ENCODE measurements at places on chromosomes 4 and X. TPM values are rescaled to one million over a fixed set of nuclear protein-coding genes. Genes with fewer than 3 reads are reported as not detected.

GRCh38 chr4:123676890-123677229 is 280.3 kb downstream of the SPRY1 start:
- peak; percentile 34 for DNase-seq

DNA sequence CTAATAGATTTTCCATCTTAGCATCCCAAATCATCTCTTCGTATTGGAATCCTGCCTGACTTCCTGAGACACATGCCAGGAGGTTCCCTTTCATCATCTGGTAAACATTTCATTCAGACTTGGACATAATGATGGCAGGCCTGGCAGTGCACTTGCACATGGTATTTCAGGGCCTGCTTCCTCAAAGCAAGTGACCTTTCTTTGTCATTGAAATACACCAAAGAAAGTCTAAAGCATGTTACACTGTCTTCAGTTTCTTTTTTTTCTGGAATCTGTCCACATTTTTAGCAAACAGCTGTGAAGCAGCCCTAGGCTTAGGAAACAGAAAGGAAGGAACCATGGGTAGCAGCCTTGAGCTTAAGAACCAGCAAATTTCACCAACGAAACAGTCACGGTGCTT is 205.9 kb upstream of the VCX start:
- no peak for DNase-seq

DNA sequence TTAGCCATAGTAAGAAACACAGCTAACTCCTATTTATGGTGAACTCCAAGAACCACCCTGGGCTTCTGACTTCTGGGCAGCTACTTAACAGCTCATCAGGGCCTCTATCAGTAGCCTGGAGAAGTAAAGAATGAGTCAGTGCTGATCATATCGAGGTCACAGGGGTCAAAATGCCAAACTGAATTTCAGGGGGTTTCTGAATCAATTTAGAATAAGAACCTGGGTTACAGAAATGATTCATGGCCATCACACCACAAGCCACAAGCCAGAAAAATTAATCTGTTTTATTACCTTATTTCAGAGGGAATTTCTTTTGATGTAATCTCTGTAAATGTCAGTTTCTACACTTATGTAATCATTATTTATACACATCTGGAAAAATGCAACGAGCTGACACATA is 64.4 kb downstream of the CHST7 start:
- no peak for DNase-seq

DNA sequence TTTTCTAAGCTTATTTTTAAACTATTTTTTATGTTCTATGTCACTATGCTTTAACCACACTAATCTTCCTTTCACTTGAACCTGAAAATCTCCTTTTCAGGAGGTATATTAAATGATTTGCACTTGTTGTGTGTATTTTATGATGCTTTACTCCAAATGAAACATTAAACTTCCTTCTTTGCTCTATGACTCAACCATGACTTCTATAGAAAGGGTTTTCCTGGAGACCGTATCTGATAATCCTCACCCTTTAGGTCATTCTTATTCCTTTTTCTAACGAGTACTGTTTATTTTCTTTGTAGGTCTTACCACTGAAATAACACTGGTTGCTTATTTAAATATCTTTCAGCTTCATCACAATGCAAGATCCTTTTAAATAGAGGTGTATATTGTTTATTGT is 1163.2 kb downstream of the PCDH18 start:
- DNase-seq, result no peak

GRCh38 chr4:22435652-22436051 is 80.2 kb downstream of the ADGRA3 start:
- DNase-seq, result no peak

DNA sequence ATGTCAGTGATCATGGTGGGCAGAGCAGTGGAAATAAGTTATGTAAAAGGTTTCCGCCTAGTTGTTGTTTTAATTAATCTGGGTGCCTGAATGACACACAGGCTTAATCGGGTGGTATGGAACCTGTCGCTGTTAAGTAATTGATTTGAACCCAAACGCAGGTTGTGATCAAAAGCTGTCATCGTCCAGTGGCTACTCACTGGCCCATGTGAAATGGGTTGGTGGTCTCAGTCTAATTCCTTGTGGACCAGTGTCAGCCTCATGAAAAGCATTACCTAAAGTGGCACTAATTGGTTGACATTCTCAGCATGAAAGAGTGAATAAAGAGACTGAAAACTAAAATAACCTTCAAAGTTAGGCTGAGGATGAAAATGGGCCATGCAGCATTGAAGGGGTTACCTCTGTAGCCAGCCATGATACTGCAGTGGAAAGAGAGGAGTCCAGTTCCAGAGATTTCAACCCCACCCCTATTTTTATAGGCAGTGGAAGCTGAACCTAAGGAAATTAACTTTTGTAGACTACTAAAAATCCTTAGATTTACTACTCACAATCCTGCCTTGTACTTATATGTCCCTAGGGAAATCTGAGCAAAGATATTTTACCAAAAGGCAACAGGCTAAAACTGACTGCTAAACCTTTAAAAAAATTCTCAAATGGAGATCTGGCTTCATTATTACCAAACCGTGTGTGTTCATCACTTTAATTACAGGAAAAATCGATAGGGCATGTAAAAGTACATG is 251.7 kb upstream of the TENM3 start:
- no peak for DNase-seq

The GRIA2 gene
- not detected for total RNA-seq

The AMBN gene
- not detected for total RNA-seq

The SMIM10L2A gene
- 18.3 TPM for total RNA-seq

The CPLX1 gene
- 0.90 TPM for total RNA-seq

DNA sequence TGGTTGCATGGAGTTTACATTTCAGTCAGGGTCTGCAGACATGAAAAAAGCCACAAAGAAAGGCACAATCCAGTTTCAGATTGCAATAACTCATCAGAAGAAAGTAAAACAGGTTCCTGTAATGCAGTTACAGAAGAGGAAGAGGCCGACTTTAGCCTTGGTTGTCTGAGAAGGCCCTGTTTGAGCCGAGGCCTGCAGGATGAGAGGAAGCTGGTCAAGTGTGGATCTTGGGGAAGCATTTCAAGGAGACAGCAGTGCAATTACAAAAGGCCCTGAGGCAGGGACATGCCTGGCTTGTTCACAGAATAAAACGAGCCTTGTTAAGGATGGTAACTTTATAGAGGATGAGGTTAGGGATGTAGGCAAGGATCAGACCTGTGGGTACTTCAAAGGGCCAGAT is 62.4 kb downstream of the AFF2 start:
- DNase-seq, result no peak

The NSG1 gene
- 9.3 TPM for total RNA-seq

DNA sequence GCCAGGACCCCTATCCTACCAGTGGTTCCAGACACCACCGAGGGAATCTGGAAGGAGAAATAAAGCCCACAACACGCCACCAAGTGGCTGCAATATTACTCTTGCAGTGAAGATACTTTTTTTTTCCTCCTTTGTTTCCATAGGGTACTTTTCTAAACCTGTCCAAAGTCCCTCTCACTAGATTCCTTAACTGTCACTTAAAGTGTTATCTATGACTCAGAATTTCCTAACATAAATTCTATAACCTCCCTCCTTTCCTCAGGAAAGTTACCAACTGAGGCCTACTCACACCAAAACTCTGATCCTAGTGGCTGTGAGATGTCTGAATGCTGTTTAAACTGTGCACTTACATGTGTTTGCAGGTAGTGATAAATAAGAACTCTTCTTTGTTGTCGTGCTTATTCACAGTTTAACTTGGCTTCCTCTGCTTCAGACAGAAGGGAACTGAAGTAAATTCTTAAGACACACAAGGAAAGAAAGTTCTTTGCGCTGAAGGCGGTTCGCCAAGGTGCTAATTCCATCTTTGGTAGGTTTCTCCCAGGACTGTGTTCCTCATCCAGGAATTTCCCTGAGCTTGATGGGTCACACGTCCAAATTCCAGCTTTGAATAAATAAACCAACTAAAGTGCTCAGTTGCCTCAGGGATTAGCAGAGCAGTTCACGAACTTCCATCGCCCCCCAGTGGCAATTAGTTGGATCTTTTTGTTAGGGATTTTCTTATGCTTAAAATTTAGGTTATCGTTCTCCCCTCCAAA is 10.7 kb upstream of the HCCS start:
- DNase-seq, result peak; percentile 30

The TLL1 gene
- not detected for total RNA-seq

GRCh38 chr4:174505892-174506291 is 16.4 kb downstream of the HPGD start:
- no peak for DNase-seq

- no peak for DNase-seq
Measured at GRCh38 chr4:69196209-69196965, 18.2 kb downstream of the UGT2B11 start.

The THAP9 gene
- 14.8 TPM for total RNA-seq

The IL9R gene
- total RNA-seq, result 0.72 TPM

DNA sequence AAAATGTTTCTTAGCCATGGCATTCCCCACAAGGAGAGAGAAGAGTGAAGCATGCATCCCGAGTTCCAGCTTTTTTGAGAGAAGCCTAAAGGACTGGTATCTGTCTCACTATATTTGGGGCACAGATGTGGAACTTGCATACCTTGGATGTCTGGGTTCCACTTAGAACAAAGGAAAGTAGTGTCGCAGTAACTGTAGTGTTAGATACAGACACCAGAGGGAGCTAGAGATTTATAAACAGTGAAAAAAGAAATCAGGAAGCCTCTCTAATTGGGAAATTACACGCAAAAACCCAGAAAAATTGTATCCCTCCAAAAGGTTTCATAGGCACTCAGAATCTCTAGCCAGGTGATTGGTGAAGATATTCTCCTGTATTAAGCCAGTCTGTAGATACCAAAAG is 34.4 kb downstream of the AGTR2 start:
- DNase-seq, result no peak

DNA sequence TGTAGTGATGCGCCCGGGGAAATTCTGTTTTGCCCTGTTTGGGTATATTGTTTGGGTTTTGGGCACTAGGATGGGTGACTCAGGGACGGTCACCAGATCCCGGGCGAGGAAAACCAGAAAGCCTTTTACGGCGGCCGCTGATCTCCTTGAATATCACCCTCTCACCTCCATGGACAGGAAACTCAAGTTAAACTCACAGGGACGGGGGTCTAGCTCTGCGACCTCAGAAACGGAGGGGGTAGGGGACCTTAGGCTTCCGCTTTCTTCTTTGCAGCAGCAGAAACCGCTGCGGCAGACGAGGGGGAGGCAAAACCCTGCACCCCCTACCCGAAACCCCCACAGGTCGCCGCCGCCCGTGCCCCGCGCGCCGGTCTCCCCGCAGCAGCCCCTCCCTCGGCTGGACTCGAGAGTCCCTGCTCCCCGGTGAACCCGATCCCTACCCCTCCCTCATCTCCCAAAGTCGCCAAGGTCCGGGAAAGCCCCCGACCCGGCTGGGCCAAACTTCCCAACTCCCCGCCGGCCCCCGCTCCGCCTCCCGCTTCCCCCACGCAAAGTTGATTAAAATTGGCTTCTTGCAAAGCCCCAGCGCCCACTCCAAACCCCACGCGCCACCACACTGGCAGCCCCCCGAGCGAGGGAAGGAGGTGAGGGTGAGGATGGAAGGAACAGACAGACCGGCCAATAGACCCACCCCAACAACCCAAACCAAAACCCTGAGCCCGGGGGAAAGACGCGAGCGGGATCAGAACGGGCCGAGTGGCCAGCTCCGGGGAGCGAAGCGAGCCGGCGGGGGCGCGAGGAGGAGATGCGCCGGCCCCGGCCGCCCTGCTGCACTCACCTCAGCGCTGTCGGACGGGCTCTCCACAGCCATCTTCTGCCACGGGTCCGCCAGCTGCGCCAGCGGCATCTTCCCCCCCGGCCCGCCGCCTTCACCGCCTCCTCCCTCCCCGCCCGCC is 705 bp downstream of the RPS6KA3 start:
- peak; percentile 26 for DNase-seq

Measured in H9 (cell line).